ENCODE measurements at places on chromosomes 1 and 21.

DNA sequence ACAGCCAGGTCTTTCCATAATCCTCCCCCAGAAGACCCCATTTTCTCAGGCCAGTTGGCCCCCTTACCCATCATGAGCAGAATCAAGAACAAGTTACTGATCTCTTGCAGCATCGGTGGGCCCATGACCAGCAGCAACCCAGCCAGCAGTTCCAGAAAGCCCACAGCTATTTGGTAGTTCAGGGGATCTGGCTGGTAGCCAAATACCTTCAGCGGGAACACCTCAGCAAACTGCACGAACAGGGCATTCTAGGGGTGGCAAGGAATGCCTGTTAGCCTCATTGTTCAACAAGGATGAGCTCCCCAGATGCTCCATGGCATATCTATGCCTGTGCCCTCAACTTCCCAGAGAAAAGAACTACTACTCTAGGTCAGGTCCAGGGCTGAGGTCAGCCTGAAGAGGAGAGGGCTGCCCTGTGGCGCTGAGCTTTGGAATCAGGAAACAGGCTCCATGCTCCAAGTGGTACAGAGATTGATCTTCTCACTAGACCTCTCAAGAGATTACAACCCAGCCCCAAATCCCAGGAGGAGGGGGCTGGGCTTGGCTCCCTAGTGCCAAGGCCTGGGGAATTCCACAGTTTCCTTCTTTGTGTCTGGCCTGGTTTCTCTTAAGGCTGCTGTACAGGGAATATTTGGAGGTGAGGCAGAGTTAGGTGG, 1.3 kb downstream of the TMEM35B start:
- DNase-seq: peak; percentile 23

DNA sequence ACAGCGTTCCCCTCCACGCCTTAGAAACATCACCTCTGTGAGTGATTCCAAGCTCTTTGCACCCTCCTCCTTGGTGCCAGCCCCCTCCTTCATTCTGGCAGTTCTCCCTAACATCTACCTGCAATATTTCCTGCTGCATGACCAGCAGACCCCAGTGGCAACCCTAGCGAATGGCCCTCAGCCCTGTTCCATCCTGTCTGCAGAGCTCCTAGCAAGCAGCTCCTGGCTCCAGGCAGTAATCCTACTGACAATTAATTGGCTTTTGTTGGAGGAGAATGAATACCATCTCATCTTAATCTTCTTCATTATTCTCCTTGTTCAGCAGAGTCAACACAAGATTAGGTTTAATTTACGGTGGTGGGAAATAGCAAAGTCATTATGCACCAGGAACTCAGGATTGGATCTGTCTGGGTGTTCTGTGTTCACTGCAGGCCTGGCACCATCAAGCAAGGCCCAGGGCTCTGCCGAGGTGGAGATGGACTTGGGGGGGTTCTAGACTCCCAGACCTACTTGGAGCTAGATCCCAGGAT, 12.4 kb downstream of the FBXO2 start:
- no peak for DNase-seq

DNA sequence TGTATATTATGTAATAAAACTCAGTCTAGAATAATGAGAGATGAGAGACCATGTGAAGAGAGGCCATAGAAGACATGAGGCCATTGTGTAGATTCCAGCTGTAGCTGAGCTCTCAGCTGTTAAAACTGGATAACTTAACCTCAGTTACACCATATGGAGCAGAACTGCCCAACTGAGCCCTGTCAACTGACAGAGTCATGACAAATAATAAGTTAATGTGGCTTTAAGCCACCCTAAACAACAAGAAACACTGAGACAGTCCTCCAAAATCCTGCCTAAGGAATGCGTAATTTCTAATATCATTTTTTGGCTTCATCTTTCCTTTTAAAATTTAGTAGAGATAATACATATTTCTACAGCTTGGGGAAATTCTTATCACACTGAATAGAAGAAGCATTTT, 580.0 kb upstream of the RGS18 start:
- no peak for DNase-seq

DNA sequence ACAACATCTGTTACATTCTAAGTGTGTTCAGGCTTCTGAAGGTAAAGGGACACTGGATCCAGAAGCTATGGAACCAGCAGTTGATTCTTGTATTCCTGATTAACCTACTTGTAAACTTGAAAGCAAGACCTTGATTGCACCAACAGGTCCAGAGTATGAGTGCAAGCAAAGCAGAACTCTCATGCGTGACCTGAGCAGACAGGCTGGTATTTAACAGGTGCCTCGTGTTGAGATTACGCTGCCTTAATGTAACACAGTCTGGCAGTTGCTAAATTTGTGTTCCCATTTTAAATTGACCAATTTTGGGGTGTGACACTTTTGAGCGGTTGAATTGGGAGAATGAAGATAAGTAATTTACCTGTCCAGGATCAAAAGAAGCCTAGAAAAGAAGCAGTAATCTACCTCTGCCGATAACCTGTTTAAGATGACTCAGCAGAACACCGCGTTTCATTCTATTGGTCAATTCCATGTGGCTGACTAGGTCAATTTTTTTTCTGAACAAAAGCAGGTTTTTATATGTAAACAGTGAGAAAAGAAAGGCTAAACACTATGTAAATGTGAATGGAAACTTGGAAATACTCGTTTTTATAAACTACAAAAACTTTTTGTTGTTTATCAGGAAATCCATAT, 147.6 kb downstream of the DYRK1A start:
- DNase-seq: no peak

All from fibroblast of pulmonary artery (primary cell).